CMK (cell line): ENCODE measurements at places on chromosomes 4 and X.

GRCh38 chr4:158051401-158052235, 121.2 kb downstream of the GASK1B start:
- no peak for DNase-seq

DNA sequence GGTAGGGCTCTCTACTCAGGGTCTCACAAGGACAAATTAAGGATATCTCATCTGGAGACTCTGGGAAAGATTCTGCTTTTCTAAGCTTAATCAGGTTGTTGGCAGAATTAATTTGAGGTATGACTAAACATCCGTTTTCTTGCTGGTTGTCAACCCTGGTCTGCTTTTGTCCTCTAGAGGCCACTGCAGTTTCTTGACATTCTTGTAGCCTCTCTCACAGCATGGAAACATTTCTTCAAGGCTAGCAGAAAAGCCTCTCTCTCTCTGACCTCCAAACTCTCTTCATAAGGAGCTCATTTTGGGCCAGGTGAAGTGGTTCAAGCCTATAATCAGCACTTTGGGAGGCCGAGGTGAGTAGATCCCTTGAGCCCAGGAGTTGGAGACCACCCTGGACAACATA, 749.5 kb upstream of the PCDH7 start:
- no peak for DNase-seq

DNA sequence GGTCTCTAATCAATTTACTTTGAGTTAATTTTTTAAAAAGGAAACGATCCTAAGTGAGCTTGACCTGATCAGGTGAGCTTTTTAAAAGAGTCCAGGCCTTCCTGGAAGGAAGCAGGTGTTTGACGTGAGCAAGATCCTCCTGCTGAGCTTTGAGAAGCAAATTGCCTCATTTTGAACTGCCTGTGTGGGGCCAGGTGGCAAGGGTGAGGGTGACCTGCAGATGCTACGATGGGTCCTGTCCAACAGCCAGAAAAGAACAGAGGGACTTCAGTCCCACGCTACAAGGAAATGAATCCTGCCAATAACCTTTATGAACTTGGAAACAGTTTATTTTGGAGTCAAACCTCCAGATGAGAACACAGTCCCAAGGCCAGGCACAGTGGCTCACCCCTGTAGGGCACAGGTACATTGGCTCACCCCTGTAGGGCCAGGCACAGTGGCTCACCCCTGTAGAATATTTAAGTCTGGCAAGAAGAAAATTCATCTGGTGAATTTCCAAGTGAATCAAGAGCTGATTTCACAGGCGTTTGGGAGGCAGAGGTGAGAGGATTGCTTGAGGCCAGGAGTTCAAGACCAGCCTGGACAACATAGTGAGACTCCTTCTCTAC, 58.1 kb downstream of the CASP3 start:
- no peak for DNase-seq

- no peak for DNase-seq
Measured at GRCh38 chr4:15318621-15319348, 109.0 kb upstream of the C1QTNF7 start.

- DNase-seq, result no peak
Measured at GRCh38 chr4:105369988-105370387, 103.9 kb downstream of the PPA2 start.

- peak; percentile 9 for DNase-seq
Measured at GRCh38 chr4:65340382-65341109, 329.7 kb downstream of the EPHA5 start.

GRCh38 chr4:123037804-123038203, 115.4 kb upstream of the NUDT6 start:
- DNase-seq, result no peak

GRCh38 chrX:151713849-151714248, 2.0 kb upstream of the FATE1 start:
- DNase-seq, result no peak

DNA sequence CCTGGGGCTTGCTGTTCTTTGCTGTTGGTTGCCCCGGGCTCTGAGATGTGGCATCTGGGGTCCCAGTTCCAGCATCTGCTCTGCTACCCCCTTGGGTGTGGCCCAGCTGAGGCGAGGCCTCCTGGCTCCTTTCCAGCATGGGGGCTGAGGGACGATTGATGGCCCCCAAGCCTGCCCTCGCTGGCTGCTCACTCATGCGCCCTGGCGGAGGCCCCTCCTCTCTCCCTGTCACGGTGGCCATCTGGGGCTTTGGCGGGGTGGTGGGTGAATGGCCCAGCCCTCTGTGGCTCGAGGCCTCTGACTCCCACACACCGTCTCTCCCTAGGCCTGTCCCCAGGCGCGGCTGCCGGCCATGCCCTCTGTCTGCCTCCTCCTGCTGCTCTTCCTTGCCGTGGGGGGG, 1.8 kb downstream of the PLXNA3 start:
- no peak for DNase-seq

- DNase-seq, result no peak
Measured at GRCh38 chr4:3655963-3656362, 110.2 kb upstream of the ADRA2C start.

DNA sequence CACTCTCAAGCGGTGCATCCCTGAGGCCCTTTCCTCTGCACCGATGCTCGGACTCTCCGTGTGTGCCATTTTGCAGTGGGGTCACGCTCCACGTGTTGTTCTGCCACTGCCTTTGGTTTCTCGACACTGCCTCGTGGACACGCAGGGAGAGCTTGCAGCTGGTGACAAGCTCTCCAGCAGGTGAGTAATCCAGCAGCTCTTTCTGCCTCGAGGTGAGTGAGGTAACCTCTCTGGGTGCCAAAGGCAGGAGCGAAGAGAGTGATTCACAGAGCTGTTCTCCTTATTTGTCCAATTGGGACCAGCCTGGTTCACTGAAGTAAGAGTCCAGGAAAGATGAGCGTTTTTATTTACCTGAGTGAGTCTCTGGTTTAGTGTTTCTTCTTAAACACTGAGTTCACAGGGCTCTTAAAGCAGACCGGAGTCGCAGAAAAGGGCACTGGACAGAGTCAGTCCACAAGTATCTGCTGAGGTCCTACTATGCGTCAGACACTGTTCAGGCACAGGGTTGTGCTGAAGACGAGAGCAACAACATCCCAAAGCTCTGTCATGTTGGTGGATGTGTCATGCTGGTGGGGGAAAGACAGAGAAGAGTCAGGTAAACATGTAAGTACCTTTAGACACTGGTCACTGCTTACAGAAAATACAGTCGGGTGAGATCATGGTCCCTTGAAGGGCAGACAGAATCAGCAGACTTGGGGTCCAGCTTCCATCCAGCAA, 61.8 kb downstream of the FHDC1 start:
- no peak for DNase-seq

DNA sequence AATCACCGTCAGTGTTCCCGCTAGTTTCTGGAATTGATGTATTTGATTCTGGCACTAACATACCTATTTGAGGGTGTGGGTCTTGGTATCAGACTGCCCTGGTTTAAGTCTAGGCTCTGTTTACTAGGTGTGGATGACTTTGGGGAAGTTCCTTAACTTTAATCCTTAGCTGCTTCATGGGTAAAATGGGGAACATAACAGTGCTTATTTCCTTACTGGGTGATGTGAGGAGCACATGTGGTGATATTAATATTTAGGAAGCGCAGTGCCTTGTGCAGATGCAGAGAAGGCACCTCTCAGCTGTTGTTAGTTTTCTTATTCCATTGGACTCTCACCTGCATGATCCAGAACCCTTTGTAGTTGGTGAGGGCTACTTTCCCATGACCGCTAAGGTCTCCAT, 17.1 kb downstream of the RNF4 start:
- no peak for DNase-seq

GRCh38 chr4:119692001-119692400, 63.4 kb upstream of the PDE5A start:
- DNase-seq, result no peak

GRCh38 chr4:16056681-16057385, 27.0 kb downstream of the PROM1 start:
- DNase-seq, result no peak

GRCh38 chr4:22348410-22348809, 167.5 kb downstream of the ADGRA3 start:
- no peak for DNase-seq

DNA sequence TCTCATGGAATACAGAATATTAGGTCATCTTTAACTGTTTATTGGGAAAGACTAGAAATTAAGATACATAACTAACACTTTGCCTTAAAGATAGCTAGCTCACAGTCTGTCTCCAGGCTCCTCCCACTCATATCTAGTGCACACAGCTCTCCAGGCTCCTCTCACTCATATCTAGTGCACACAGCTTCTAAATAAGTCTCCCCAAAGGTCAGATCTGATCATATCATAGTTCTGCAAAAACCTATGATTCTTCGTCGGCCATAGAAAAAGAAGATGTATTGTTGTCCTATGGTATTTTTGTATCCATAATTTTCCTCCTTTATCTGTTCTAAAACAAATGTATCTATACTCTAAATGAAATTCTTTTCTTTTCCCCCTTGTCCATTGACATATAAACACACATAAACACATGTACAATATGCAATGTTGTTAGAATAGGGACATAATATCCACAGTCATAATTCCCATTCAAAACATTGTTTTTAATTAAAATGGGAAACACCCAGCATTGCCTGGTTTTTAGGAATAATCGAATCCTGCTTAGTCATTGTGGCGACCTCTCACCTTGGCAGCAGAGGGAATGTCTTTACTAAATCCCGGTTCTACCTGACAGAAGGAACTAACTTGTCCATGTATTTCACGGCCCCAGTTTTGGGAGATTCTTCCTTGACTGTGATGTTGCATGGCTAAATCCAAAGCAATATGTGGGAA, 1282.0 kb downstream of the PCDH7 start:
- peak; percentile 55 for DNase-seq

DNA sequence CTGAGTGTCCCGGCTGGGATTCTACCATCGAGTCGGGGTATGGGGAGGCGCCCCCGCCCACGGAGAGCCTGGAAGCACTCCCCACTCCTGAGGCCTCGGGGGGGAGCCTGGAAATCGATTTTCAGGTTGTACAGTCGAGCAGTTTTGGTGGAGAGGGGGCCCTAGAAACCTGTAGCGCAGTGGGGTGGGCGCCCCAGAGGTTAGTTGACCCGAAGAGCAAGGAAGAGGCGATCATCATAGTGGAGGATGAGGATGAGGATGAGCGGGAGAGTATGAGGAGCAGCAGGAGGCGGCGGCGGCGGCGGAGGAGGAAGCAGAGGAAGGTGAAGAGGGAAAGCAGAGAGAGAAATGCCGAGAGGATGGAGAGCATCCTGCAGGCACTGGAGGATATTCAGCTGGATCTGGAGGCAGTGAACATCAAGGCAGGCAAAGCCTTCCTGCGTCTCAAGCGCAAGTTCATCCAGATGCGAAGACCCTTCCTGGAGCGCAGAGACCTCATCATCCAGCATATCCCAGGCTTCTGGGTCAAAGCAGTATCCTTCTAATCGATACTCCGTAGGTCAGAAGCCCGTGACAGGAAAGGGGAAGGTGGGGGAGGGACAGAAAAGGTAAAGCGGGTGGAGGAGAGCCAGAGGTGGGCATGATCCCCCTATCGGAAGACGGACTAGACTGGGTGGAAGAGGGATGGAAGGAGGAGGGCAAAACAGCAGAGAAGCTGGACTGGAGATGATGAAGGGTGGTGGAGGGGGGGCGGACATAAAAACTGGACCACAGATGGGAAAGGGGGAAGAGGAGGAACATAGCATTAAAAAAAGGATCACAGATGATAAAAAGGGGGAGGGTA, 828 bp downstream of the TSPYL2 start:
- no peak for DNase-seq

DNA sequence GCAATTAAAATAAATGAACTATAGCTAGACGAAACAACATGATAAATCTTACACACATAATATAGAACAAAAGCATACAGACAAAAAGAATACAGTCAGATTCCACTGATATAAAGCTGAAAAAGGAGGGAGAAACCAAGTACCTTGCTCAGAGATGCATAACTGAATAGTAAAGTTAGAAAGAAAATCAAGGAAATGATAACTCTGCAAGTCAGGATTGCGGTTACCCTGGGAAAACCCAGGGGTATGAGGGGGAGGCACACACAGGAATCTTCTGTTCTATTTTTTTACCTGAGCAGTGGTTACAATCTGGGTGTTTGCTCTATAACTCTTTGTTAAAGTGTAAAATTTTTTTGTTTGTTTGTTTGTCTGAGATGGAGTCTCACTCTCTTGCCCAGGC, 209.1 kb downstream of the CBR4 start:
- DNase-seq, result no peak

DNA sequence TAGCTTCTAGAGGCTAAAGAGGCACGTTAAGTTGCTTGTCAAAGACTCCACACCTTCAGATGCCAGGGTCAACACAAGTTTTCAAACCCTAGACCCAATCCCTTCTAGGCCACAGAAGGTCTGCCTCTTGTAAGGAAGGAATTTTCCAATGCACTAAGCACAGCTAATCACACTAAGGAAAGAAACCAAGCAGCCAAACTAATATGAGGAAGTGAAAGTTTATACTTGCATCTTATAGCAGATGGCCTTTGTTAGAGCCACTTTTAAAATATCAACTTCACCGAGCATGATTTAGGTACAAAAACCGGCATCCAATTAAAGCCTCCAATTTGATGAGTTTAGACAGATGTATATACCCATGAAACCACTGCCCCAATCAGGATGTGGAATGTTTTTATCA, 9.9 kb downstream of the FHL1 start:
- no peak for DNase-seq

GRCh38 chr4:138567696-138568095, 325.5 kb upstream of the SLC7A11 start:
- no peak for DNase-seq

DNA sequence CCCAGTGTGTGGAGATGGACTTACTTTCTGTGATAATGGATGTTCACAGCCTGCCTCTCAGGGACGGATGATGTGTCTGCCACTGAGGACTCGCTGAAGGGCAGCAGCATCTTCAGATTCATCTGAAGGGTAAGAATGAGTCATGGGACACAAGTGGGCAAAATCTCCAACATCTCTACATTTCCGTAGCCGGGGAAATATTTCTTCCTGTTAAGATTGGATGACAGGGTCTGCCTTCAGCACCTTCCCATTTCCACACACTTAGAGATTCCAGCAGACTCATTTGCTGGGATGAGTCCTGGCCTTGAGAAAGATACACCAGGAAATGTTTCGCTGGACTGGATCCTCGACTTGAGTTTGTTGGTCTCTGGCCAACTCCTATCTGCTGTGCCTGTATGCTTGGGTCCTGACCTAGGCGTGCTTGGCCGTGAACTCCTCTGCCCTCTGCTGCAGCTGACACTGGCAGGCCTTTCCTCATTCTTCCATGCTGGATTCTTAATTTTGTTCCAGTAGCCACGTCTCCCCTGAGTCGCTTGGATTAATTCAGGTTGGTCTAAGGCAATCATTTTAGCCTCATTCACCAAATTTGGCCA, 46.5 kb upstream of the SOD3 start:
- no peak for DNase-seq

DNA sequence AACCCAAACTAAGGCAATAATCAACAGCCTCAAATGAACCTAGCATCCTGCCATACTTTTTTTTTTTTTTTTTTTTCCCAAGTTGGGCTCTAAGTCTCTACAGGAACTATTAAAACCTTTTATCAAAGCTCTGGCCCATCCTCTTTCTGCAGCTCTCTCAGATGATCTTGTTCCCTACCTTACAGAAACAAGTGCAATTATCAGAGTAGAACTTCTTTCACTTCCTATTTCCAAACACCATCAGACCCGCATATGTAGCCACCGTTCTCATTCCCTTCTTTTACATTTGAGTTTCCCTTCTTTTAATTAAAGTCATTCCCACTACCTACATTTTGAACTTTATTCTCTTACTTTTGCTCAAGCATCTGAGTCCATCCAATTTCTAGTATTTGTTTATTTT, 690.6 kb downstream of the DMD start:
- DNase-seq, result no peak
